Glomerular endothelial cell (primary cell): ENCODE measurements at places on chromosomes 12 and 14. TPM values are rescaled to one million over a fixed set of nuclear protein-coding genes. Genes with fewer than 3 reads are reported as not detected.

- DNase-seq, result no peak
Observed at GRCh38 chr12:6536894-6537579, 2.7 kb downstream of the GAPDH start.

GRCh38 chr12:21704847-21705246 is 47.2 kb upstream of the LDHB start:
- no peak for DNase-seq

GRCh38 chr12:84079626-84080025 is 833.0 kb downstream of the SLC6A15 start:
- no peak for DNase-seq

- DNase-seq, result no peak
Observed at GRCh38 chr14:73463411-73463810, 5.1 kb upstream of the NUMB start.

- DNase-seq, result no peak
Observed at GRCh38 chr12:79618848-79619404, 71.8 kb downstream of the PAWR start.

- DNase-seq, result no peak
Observed at GRCh38 chr12:27521066-27521465, 2.9 kb upstream of the PPFIBP1 start.

GRCh38 chr12:95626854-95627253 is 75.6 kb upstream of the USP44 start:
- DNase-seq, result no peak

GRCh38 chr12:107435520-107435919 is 250.1 kb upstream of the PWP1 start:
- no peak for DNase-seq

DNA sequence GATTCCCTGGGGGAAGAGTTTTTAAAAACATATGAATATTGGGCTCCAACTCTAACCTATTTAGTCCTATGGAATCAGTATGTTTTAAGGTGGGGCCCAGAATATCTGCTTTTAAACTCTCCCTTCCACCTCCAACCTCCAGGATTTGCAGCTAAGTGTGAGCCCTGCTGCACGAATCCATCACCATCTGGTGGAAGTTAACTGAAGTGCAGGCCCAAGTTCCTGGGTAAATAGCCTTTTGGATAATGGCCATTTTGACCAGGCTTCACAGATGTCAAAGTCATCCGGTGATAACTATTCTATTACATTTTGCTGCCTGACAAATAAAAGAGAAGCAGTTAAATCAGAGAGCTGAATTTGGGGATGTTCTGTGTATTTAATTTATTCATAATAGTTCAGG is 58.1 kb upstream of the RMST start:
- DNase-seq, result no peak

GRCh38 chr14:51442513-51443175 is 202.6 kb downstream of the TMX1 start:
- peak; percentile 60 for DNase-seq

DNA sequence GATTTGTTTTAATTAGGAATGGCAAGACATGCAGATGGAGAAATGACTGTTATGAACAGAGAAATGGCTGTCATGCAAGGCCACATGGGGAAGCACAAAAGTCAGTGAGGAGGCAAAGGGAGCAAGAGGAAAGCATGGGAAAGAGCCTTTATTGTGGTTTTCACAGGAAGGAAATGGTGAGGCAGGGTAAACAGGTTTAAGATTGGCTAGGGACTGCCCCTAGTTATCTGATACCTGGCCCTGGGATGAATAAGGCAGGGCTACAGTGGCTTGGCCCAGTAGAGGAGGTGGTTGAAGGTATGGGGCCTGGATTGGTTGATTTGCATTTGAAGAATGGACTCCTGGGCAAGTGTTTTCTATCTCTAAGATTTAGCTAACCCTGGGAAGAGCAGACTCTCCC is 168.7 kb upstream of the CNOT2 start:
- no peak for DNase-seq

DNA sequence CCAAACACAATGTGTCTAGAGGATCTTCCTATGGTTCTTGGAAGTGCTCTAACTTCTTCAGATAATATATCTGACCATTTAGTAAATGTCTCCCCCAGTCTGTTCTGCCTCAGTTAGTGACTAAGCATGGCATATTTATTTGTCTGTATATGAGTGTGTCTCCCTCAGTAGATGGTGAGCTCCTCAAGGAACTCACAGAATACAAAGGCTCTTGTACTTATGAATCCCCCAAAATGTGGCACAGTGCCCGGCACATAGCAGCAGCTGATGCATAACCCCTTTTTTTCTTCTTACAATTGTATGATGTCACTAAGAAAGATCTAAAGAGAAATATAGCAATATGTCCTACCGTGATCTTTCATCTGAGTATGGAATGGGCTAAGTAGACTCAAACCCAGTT is 264.7 kb upstream of the PRICKLE1 start:
- no peak for DNase-seq

DNA sequence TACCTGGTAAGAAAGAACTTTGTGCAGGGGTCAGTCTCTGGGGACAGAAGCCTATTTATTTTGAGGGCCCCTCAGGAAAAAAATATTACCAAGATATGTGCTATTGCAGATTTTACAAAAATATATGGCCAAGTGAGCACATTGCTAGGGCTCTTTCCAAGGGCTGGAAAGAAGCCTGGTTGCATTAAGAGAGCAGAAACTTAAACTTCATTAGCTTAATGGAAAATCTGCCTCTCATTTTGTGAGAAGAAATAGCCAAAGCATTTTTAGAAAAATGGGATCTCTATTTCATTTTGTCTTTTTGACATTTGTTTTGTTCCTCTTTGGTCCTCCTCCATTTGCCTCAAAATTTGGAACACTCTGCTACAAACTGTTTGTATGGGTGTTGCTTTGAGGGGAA is 283.5 kb downstream of the NELL2 start:
- no peak for DNase-seq

GRCh38 chr12:67721248-67721647 is 72.7 kb downstream of the DYRK2 start:
- no peak for DNase-seq

GRCh38 chr12:123992118-123992825 is 19.3 kb downstream of the ZNF664 start:
- DNase-seq, result no peak

ZDHHC22 gene
- not detected in 2 replicates for total RNA-seq

NEMF gene
- total RNA-seq, result 25.1 and 59.4 TPM in 2 replicates

CCDC38 gene
- 0.24 TPM in 1 of 2 replicates, not detected in the other for total RNA-seq

ALX1 gene
- 0.64 TPM in 1 of 2 replicates, not detected in the other for total RNA-seq

NOVA1 gene
- 0.87 and 4.5 TPM in 2 replicates for total RNA-seq

MYBPC1 gene
- not detected in 2 replicates for total RNA-seq

TROAP gene
- total RNA-seq, result 4.7 and 11.4 TPM in 2 replicates

AQP6 gene
- not detected in 2 replicates for total RNA-seq

KRT75 gene
- not detected in 2 replicates for total RNA-seq

TMEM179 gene
- 0.53 TPM in 1 of 2 replicates, not detected in the other for total RNA-seq

CLEC4C gene
- not detected in 2 replicates for total RNA-seq

PRORP gene
- total RNA-seq, result 24.8 and 58.6 TPM in 2 replicates

RPL36AL gene
- total RNA-seq, result 203 and 224 TPM in 2 replicates

SLC25A21 gene
- 0.58 and 1.7 TPM in 2 replicates for total RNA-seq

SLC7A8 gene
- total RNA-seq, result 0.29 TPM in 1 of 2 replicates, not detected in the other

PTPN6 gene
- 0.29 and 8.5 TPM in 2 replicates for total RNA-seq
